Stimulated activated CD8-positive, alpha-beta memory T cell treated with anti-CD3 and anti-CD28 coated beads, Interleukin-7, amount 100 ng/mL, for 24 hours (primary cell): ENCODE measurements at places on chromosomes 7 and 10.
A peak's percentile ranks its signal among the peaks of the same experiment; 100 is the strongest.

DNA sequence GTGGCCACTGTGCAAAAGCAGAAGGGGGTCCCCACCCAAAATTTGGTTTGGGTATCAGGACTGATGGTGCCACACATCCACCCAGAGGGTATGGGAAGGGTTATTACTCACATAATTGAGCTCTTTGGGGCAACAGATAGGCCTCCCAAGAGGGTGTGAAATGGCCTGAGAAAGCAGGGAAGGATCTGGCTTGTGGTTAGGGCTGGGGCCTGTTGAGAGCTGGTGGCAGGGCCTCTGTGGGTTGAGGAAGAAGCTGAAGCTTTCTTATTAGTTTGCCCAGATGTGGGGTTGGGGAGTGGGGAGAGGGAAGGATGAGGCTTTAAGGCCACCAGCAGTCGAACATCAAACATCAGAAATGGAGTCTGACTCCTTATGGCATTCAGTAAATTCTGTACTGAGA lies 18.3 kb upstream of the MKI67 start:
- DNase-seq = no peak

DNA sequence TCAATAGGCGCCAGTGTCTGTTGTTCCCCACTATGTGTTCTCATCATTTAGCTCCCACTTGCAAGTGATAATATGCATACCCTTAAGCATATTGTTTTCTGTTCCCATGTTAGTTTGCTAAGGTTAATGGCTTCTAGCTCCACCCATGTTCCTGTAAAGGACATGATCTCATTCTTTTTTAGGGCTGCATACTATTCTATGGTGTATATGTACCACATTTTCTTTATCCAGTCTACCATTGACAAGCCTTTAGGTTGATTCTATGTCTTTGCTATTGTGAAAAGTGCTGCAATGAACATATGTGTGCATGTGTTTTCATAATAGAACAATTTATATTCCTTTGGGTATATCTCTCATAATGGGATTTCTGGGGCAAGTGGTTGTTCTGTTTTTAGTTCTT lies 77.8 kb upstream of the PLXDC2 start:
- no peak for DNase-seq

DNA sequence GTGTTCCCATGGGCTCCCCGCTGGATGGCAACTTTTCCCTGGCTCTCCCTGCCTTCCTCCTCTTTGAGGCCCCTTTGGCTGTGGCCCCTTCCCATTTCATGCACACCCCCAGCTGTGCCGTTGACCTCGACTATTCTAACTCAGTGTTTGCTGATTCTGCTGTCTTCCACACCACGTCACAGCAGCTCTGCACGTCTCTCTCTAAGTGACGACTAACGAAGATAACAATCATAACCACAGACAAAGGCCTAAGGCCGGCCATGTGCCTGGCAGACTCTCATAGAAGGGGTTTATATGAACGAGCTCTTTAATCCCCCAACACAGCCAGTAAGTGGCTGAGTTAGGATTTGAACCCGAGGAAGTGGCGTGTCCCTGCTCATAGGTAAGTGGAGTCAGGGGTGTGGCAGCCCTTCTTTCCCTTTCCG lies 151.5 kb upstream of the SHH start:
- no peak for DNase-seq

DNA sequence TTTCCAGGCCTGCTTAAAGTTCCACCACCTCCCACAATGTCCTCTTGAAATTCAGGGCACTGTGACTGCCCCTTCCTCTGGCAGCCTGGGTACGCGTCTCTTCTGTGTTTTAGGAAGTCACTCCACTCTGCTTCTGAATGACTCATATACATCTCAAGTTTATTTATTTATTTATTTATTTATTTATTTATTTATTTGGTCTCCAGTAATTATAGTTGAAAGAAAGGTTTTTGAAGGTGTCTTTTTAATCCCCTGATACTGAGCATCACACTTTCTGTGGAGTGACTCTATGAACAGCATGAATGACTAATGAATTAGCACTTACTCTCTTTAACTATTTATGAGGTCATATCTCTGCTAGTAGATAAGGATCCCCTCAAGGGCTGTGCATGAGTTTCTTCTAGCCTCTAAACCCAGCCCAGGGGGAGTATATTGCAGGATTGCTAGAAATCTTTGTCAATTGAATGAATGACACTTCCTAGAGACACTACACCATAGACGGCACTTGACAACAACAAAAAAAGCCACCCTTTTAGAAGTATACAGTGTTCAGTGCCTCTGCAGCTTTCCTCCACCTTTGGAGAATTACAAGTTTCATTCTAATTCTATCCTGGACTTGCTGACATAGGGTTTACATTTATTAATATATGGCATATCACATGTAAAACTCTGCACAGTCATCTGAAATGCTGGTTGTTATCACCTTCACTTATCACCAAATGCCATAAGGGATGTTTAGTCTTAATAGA lies 2.1 kb downstream of the MACC1 start:
- no peak for DNase-seq

GRCh38 chr7:21304808-21305375 lies 123.0 kb upstream of the SP4 start:
- no peak for DNase-seq

DNA sequence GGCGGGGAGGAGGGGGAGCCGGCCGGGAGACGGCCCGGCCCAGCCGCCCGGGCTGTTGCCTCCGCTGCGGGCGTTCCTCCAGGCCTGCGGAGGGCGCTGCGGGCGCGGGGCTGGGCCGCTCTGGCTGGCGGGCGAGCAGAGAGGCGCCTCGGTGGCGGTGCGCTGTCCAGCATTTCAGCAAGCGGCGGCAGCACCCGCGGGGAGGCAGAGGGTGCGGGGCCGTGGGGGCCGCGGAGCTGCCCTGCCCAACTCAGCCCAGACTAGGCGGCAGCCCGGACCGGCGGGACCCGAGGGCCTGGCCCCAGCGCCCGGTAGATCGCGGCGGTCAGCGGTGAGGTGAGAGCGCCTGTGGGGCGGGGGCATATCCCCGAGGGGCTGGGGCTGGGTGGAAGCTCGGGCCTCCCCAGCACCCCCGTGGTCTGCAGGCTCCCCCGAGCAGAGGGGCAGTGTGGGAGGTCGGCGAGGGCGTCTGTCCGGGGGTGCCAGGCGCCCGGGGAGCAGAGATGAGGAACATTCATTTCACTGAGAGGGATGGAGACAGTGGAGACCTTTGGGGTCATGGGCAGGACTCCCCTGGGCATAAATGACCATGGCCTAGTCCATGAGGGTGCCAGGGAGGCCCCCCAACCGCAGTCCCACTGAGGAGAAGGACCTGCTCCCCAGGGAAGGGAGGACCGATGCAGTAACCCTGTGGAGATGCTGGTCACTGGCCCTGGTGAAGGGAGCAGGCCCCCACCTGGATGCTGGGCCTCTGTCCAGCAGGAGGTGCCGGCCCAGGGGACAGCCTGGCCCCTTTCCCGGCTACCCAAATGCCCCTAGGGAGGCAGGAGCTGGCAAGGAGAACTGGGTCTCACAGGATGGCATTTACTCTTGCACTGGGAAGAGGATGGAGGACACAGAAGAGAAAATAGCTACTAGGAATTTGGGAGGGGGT lies at the start of gene SRRM3:
Gene SRRM3, plus strand, starts transcription at position 165 of the 934 bp plus-strand sequence. CDS start 33,171 bp downstream, outside the sequence.
- DNase-seq = peak; percentile 67

DNA sequence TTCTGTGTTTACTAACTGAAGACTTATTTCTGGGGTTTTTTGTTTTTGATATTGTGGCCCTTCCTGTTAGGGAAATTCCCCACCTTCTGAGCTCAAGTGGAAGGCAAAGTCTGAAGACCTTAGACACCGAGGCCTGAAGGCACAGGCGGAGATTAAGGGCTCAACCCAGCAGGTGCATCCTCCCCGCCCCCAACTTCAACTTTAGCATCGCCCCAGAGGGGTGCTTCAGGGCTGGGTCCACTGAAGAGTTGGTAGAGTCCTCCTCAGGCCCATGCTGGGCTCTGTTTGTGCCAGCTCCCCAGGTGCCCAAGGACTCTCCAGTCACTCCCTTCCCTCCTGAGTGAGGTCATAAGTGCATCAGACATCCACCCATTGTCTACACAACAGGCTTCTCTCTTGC lies 9.4 kb upstream of the PPIA start:
- no peak for DNase-seq

GRCh38 chr7:142188846-142189245 lies 69.0 kb downstream of the PRSS58 start:
- DNase-seq = no peak

GRCh38 chr10:101495324-101495925 lies 92.6 kb downstream of the POLL start:
- no peak for DNase-seq

DNA sequence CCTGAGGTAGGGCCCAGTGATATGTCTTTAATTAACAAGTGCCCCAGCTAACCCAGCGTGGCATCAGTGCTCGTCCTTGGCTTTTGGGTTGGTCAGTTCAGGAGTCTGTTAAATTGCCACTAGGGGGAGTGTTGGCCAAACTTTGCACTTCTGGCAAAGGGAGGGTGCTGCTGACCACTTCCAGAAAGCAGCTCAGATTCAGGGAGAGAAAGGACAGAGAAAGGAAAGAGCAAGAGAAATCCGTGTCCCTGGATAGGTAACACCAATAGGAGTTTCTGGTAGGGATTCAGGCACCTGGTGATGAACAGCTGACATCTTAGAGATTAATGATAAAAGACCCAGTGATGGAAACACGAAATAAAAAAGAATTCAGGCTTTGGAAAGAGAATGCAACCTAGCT lies 243.1 kb upstream of the AOAH start:
- DNase-seq = no peak

DNA sequence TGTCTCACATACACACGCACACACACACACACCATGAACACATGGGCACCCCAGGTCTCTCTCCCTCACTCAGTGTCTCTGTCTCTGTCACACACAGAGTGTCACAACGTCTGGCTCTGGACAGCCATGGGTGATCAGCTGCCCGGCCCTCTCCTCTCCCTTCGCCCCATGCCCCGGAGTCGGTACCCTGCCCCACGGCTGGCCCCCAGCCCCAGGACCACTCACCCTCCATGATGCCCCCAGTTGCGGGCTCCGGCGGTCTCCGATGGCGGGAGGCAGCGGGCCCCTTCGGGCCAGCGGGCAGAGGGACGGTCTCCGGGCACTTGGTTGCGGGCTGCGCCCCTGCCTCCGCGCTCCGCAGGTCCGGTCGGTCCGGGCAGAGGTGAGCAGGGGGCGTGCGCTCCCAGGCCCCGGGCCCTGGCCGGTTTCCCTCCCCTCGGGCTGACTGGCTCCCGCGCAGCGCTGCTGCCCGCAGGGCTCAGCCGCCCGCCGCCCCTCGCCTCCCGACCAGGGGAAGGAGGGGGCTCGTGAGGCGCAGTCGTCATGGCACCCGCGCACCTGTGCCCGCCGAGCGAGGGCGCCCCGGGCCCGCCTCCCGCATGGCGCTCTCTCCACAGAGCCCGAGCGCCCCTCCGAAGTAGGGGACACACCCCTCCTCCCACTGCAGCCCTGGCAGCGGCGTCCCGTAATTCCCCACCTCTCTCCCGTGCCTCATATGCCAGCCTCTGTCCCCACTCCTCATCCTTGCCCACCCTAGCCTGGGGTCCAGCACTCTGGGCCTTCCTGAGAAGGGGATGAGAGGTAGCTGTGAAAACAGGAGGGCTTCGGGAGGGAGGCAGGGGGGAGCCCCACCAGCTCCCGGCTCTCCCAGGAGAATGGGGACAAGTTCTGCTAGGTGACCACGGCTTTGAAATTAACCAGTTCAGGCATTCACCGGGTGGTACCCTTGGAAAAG lies at the start of gene NPFFR1:
Gene NPFFR1, minus strand, starts transcription at position 560 of the 955 bp plus-strand sequence. Its CDS starts 328 bp downstream, at position 232.
- DNase-seq = no peak

- no peak for DNase-seq
These were observed 94.1 kb upstream of the PCBD1 start for GRCh38 chr10:70982443-70982842.

GRCh38 chr10:5470062-5470751 lies 29.2 kb downstream of the CALML5 start:
- DNase-seq = no peak

GRCh38 chr7:141071260-141071854 lies 2.5 kb upstream of the TMEM178B start:
- DNase-seq = no peak

DNA sequence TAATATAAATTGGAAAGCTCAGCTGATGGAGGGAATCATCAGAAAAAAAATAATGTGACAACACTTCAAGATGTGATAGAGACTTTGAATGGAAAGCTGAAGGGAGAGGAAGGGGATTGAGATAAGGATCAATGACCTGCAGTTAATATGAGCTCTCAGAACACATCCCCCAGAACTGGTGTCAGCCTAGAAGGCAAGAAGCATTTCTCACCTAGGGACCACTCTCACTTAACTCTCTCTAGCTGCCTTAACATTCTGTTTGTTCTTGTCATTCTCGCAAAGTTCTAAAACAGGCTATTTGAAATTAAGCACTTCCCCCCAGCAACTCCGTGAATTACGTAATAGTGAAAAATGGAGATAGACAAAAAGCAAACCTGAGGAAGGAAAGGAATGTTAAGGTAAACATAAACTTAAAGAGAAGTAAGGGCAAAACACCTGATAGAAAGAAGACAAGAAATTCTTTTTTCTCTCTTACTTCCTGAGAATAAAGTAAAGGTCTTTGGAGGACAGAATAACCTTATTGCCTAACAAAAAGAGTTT lies 1.2 kb upstream of the MPP7 start:
- no peak for DNase-seq

- DNase-seq = no peak
These were observed 308.3 kb upstream of the IGFBP3 start for GRCh38 chr7:46229409-46229808.

DNA sequence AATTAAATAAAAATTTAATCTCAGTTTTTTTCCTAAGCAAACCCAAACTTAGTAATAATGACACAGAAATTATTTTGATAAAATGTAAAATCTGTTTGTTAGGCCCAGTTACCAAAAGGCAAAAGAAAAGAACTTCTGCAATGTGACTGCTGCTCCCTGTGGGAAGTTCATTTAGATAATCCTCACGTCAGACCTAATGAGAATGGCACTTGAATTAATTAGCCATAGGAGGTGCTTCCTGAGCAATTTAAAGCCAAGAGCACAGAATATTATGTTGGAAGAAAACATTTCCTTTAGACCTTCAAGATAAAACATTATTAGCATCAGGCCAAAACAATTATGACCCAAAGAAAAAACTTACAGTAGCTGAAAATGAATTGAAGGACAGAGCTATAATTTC lies 19.4 kb downstream of the SPAM1 start:
- no peak for DNase-seq

- DNase-seq = no peak
These were observed 266.3 kb upstream of the ZMIZ1 start for GRCh38 chr10:78802431-78802830.

DNA sequence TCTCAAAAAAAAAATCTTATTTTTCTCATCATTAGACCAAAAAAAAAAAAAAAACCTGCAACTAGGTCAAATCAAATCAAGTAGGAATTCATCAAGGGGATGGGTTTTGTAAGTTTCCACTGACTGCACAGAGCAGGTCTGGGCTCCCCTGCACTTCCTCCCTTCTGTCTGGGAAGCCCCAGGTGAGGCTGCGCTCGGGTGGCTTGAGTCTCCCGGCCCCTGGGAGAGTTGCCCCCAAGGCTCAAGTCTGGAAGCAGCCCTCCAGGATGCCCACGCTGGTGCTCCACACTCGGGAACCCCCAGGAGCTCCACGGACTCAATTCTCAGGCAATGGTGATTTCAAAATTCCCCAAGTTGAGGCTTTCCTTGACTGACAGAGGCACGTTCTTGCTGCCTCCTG lies 41.7 kb upstream of the RBM33 start:
- no peak for DNase-seq
